ENCODE measurements at places on chromosomes 1 and 21.

DNA sequence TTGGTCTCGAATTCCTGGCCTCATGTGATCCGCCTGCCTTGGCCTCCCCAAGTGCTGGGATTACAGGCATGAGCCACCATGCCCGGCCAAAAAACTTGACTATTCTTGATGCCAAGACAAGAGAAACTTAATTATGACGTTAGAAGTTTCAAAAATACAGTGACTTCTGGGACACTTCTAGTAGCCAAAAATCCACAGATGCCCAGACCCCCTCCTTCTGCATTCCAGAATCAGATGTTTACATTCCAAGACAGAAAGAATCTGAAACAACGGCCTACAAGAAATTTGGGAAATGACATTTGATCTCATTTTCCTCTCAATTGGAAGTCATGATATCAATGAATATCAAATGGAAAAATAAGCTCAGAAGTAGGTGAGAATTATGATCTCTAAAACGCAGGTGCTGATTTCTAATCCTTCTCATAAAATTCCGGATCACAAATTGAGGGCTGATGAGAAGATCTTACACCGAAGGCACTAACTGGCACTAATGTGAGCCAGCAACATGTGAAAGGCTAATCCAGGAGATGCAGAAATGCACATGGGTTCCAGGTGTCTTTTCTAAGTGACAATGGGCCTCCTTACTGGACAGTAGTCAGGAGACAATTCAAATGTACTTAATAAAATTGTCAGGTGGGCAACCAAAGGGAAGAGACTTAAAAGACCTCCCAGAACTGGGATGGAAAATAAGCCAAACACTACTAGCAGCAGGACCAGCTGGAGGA, 5.5 kb downstream of the RAB29 start:
- DNase-seq, result no peak

DNA sequence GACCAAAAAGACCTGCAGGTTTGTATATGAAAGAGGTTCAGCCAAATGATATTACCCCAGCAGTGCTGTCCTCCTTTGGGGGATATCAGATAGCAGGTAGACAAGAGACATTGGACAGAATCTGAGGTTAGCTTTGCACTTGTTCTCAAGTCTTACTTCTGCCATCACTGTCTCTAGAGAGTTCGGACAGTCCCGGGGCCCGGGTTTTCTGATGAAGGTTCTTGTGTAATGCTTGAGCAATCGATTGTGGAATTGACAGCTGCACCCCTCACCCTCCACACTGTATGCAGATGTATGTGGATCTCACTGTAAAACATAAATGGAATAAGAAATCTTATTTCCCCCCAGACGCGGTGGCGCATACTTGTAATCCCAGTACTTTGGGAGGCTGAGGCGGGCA, 56.2 kb upstream of the MORC3 start:
- DNase-seq, result no peak

DNA sequence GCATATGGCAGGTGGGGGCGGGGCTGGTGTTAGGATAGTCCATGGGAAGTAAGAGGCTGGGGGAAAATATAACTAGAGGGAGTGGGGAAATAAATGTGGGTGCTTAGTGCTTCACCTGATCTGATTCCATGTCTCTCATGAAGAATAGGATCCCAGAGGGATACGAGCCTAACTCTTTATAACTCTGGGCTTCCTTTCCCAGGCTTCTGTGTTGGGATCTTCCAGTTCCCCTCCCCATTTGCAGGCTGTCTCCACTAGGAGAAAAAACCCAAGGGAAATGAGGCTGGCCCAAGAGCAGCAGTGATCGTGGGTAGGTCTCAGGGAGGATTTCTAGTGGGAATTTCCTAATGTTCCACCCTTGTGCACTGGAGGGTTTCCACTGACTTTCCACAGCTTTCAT, 1.6 kb downstream of the KCNJ9 start:
- no peak for DNase-seq

GRCh38 chr1:19670787-19671186, 6.1 kb downstream of the HTR6 start:
- no peak for DNase-seq

DNA sequence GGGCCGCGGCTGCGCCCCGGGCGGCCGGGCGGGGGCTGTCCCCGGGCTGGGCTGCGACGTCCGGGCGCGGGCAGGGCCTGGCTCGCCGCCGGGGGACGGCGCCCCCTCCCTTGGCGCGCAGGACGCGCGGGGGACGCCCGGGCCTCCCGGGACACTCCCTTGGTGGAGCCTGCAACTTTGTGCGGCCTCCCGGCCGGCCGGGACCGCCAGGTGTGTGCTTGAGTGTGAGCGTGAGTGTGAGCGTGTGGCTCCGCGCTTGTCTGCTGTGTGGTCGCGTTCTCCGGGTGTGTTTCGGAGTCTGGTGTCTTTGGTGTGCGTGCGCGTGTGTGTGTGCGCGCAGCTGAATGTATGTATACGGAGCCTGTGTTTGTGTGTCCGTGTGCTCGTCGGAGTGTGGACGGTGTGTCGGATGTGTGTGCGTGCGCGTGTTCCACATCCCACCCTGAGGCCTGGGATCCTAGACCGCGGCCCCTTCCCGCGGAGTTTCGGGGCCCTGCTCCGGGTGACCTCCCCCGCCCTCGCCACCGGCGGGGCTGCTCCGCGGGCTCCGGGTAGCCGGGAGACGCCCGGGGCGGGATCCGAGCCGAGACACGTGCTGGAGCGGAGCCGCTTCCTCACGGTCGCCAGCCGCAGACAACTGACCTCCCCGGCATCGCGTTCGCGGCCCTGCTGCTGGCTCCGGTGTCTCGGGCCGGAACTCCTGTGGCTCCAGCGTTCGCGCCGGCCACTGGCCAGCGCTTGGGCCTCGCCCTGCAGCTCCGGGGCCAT, 1.7 kb downstream of the PTPRU start:
- DNase-seq, result no peak

- no peak for DNase-seq
These were observed 85.3 kb downstream of the CDC7 start for GRCh38 chr1:91585982-91586381.

DNA sequence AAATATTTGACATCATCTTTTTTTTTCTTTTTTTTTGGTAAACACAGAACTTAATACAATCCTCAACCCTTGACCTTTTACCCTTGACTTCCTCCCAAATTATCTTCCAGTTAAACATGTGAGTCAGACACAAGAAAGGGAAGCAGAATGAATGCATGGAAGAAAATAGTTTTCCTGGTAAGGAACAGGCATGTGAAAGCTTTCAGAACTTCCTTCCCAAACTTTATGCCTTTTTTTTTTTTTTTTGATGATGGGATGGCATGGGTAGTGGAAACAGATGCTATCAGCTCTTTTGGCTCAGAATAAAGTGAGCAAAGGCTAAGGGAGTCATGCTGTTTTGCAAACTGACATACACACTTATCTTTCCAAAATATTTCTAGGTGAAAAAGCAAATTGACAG, 1079.1 kb downstream of the TTLL7 start:
- no peak for DNase-seq

DNA sequence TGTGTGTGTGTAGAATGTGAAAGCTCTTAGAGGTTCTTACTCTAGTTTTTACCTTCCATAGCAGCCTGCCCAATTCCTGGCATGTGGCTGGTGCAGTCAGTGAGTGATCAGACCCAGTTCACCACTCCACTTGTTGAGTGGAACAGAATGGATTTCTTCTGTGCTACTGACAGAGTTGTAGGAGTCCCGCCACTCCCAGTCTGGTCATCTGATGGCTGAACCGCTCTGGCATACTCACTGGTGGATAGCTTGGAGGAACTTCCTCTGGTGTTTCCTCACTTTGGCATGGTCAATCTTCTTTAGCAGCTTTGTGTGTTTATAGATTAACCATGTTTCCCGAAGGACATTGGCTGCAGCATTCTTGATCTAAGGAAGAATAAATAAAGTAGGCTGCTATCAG, 106.7 kb upstream of the ADAR start:
- peak; percentile 52 for DNase-seq

DNA sequence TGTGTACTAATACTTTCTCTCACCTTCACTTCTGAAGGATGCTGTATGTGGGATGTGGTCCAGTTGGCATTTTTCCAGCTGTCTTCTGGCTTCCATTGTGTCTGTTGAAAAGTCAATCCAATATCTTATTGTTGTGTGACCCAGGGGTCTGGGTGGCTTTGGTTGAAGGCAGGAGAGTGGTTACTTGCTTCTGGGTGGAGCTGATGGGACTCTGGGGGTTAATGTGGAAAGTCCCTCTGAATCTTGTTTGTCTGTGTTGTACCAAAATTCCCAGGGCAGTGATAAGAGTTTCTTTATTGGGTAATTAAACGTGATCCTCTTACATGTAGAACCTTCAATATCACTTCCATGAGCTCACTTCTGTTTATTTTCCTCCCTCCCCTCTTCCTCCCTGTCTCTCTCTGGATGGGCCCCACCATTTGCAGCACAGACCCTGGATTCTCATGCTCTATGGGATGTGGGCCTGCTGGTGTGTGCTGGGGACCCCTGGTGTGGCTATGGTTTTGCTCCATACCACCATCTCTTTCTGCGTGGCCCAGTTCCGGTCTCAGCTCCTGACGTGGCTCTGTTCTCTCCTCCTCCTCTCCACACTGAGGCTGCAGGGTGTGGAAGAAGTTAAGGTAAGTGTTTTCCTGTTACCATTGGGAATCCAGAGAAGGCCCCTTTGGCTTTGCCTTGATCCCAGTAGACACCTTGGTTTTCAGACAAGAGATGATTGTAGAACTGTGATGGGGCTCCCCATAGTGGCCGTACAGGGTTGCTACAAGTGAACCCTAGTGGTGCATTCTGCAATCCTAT, 71.5 kb downstream of the HHAT start:
- peak; percentile 82 for DNase-seq

DNA sequence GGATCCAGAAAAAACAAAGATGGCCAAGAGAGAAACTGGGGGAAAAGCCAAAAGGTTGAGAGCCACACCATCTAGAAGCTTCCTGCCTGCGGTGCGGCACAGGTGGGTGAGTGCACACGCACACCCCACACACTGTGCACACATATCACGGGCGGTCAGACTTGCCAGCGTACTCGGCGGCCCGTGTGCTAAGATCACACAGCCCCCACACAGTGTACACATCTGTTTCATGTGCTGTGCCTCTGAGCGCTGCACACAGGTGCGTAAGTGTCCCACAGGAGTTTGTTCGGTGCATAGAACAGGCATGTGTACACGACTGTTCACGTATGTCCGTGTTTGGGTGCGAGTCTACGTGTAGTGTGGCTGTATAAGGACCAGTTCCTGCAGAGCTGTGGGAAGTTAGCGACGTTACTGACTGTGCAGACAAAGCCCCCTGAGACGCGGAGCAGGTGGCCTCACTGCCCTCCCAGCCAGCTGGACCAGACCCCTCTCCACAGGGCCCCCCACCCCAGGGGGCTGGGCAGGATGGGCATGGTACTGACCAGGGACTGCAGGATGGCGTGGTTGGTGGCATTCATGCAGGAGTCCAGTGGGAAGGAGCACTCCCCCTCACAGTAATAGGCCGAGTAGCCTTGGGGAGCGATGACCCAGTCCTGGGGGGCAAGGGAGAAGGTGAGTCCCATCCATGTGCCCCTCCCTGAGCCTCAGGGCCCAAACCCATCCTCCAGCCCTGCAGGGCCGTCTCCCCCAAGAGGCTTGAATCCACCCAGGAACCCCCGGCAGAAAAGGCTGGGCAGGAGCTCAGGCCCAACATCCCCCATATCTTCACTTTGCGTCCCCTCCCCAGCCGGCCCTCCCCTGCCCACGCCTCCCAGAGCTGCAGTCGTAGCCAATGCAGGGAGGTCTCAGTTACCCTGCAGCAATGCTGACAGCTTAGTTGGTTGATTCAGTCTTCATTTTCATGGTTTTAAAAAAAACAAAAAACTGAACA, 8.3 kb downstream of the OXCT2 start:
- DNase-seq, result no peak

GRCh38 chr1:245016700-245017099, 138.1 kb upstream of the KIF26B start:
- no peak for DNase-seq

Data from Ammon's horn (tissue), 1 donor.